ENCODE measurements at places on chromosomes 13 and 19.

GRCh38 chr13:26050568-26051230, 1.1 kb downstream of the SHISA2 start:
- no peak for DNase-seq

DNA sequence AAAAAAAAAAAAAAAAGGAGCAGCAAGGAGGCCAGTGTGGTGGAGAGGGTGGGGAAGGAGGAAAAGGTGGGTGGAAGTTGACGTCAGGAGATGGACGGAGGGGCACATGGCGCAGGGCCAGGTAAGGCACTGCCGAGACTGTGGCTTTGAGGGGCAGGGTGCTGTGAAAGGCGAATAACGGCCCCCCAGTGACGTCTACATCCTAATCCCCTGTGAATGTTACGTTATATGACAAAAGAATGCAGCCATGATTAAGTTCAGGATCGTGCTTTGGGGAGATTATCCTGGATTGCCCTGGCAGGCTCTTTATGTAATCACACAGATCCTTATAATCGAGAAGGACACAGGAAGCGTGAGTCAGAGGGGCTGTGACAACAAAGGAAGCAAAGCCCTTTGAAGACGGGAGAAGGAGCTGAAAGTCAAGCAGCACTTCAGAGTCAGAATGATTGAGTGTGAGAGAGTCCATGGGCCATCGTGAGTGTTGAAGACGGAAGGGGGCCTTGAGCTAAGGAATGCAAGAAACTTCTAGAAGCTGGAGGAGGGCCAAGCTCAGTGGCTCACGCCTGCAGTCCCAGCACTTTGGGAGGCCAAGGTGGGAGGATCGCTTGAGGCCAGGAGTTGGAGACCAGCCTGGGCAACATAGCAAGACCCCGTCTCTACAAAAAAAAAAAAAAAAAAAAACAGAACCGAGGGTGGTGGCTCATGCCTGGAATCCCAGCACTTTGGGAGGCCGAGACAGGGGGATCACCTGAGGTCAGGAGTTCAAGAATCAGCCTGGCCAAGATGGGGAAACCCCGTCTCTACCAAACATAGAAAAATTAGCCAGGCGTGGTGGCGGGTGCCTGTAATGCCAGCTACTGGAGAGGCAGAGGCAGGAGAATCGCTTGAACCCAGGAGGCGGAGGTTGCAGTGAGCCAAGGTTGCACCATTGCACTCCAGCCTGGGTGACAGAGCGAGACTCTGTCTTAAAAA, 13.8 kb upstream of the CEACAM16 start:
- DNase-seq: no peak

DNA sequence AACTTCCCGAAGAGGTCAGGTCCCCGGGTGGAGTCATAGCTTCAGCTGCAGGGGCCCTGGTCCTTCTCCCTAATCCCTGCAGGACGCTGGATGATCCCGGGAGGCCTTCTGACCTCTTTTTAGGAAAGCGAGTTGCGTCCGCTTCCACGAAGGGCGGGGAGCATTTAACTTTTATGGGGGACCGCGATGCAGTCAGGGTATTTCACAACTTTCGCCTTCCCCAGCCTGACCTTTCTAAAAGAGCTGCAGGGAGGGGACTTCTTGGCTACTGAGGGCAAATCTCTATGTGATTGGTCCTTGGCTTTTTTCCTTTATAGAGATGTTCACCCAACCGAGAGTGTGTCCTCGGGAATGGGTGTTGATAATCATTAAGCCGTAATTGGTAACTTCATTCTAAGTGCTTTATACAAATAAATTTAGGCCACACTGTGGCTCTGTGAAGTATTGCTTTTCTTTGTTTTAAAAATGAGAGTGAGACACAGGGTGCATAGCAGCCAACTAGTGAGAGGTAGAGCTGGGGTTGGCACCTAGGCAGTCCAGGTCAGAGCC, 778 bp downstream of the ZNF230 start:
- no peak for DNase-seq

DNA sequence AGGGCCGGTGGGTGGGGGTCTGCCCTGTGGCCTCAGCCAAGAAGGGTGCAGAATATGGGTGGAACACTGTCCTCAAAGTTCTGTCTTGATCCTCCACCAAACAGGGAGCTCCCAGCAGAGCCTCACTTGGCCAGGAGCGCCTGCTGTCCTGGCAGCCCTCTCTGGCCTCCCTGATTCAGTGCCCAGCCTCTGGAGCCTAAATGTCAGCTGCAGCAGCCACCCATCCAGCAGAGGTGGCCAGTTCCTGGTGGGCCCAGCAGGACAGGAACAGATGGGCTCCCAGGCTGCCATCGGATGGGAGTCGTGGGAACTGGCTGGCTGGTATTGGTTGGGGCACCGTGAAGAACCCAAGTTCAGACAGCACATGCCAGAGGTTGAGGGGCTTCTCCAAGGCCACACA, 1.8 kb upstream of the USE1 start:
- DNase-seq: no peak

GRCh38 chr19:54029930-54030490, 33.7 kb downstream of the VSTM1 start:
- DNase-seq: peak; percentile 17

DNA sequence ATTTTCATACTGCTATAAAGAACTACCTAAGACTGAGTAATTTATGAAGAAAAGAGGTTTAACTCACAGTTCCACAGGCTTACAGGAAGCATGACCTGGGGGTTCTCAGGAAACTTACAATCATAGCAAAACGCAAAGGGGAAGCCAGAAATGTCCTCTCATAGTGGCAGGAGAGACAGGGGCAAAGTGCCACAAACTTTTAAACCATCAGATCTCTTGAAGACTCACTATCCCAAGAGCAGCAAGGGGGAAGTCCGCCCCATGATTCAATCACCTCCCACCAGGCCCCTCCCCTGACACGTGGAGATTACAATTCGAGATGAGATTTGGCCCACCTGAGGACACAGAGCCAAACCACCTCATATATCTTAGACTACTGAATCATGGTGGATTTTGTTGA, 198.7 kb downstream of the KCTD12 start:
- DNase-seq: no peak

DNA sequence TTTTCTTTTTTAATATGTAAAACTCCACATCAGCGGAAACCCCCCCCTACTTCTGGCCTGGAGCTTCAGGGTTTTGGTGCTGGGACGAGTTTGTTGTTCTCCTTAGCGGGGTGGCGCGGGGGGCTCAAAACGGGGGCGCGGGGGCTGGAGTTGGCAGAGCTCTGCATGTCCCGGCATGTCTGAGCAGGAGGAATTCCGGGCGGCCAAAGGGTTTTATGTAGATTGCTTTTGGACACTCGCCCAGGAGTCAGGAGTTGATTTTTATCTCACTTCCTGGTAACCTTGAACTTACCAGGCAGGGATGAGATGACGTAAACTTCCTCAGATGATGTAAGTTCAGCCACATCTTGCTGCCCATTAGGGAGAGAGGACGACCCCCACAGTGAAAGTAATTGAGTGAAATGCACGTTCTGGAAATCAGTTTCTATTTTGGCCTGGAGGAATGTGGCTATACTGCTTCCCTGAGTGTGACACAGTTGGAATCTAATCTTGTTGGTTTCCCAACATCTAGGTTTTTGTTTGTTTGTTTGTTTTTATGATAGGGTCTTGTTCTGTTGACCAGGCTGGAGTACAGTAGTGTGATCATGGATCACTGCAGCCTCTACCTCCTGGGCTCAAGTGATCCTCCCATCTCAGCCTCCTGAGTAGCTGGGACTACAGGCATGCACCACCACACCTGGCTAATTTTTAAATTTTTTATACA, 21.0 kb upstream of the GDF15 start:
- DNase-seq: peak; percentile 89

- no peak for DNase-seq
Measured at GRCh38 chr19:16088351-16089009, 12.2 kb downstream of the TPM4 start.

GRCh38 chr19:43634506-43634871, 5.2 kb downstream of the CADM4 start:
- DNase-seq: no peak

DNA sequence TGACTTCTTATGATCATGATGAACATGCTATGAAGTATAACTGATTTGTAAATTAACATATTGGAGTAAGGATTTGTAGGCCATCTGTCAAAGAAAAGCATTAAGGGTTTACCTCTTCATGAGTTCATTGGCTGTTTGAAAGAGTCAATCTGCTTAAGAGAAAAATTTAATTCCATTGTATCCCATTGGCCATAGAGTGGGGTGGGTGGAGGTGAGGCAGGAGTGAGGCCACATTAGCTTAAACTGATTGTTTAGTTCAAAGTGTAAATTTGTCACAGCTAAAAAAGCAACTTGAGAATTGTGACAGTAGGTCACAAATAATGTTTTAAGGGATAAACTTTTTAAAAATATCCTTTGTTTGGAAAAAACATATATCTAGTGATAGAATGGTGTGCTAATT, 11.4 kb downstream of the GPR180 start:
- no peak for DNase-seq

GRCh38 chr19:40571005-40571318, 5.7 kb upstream of the SHKBP1 start:
- DNase-seq: no peak

DNA sequence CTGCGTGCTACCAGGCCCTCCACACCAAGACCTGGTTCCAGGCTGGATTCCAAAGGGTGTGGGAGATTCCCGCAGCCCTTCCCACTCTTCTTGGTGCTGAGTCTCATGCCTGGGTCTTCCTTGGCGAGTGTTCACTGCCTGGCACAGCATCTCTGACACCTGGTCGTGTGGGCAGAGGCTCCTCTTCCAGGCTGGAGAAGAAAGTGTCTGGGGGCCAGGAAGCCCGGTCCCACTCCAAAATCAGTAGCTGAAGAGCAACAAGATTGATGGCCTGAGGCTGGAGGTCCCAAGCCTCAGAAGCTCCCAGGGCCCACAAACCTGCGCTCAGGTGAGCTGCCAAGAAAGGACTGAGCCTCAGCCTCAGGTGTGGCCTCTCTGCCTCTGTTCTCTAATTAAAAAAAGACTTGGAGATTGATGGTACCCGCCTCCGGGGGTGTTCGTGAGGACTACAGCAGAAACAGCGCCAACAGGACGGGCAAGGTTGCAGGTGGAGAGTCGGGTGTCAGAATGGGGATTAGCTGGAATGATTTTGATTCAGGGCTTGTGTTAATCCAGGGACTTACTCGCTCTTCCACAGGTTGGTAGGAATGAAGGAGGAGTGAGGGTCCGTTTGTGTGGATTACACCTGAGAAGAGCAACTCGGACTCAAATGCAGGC, 217.5 kb downstream of the TEX29 start:
- DNase-seq: no peak

- DNase-seq: no peak
Measured at GRCh38 chr19:48873476-48874302, 1.5 kb downstream of the PPP1R15A start.

- no peak for DNase-seq
Measured at GRCh38 chr19:58562122-58563033, 4.0 kb upstream of the UBE2M start.

- DNase-seq: no peak
Measured at GRCh38 chr13:69226427-69226826, 881.2 kb upstream of the ATXN8OS start.

- no peak for DNase-seq
Measured at GRCh38 chr13:23496255-23496654, 62.8 kb upstream of the SACS start.

GRCh38 chr19:49126575-49126974, 7.2 kb downstream of the PPFIA3 start:
- no peak for DNase-seq
